ENCODE measurements at places on chromosomes 5 and 9.

GRCh38 chr9:88872192-88872946, 118.9 kb upstream of the S1PR3 start:
- DNase-seq, result no peak

DNA sequence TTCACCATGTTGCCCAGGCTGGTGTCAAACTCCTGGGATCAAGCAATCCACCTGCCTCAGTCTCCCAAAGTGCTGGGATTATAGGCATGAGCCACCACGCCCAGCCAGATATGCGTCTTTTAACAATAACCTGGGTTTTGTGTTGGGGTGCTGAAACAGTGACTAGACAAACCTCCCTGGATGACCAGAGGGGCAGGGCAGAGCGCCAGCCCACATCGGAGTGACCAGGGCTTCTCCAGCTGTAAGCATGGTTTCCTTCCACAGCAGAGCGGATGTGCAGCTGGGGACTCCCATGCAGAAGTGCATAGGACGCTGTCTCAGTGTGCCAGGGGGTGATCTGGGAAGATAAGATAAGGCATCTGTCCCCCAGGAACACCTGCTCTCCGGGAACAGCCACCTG, 244.9 kb downstream of the IRX2 start:
- no peak for DNase-seq

GRCh38 chr5:54720341-54720740, 202.8 kb downstream of the SNX18 start:
- no peak for DNase-seq

GRCh38 chr9:33778700-33779351, 16.5 kb upstream of the PRSS3 start:
- DNase-seq, result peak; percentile 55

GRCh38 chr5:82100303-82101077, 128.7 kb downstream of the ATG10 start:
- DNase-seq, result peak; percentile 13

- no peak for DNase-seq
Observed at GRCh38 chr9:17894501-17895160, 315.8 kb downstream of the SH3GL2 start.

- DNase-seq, result no peak
Observed at GRCh38 chr5:40486437-40487275, 193.1 kb upstream of the PTGER4 start.

DNA sequence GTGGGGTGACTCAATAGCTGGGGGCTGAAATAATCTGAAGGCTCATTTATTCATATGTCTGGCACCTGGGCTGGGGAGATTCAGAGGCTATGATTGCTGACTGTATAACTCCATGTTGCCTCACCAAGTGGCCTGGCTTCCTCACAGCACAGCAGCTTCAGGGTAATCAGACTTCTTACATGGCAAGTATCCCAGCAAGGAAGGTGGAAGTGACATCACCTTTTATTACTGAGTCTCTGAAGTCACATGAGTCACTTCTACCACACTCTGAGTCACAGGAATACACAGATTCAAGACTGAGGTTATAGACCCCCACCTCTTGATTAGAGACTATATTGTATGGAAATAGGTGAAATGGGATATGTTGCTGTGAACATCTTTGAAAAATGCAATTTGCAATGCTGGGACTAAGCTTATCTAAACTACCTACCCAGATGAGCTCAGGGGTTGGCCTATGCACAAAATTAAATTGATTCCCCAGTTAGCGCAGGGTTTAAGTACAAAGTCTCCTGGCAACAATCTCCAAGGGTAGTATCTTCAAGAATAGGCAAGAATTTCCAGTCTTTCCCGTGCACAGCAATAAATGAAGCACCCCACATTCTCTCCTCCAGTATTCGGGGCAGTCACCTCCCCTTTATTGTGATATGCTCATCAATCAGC, 553.1 kb downstream of the LRRC70 start:
- no peak for DNase-seq

GRCh38 chr9:87039809-87040392, 92.6 kb upstream of the GAS1 start:
- DNase-seq, result no peak

- no peak for DNase-seq
Observed at GRCh38 chr5:60636644-60637043, 63.3 kb downstream of the DEPDC1B start.

DNA sequence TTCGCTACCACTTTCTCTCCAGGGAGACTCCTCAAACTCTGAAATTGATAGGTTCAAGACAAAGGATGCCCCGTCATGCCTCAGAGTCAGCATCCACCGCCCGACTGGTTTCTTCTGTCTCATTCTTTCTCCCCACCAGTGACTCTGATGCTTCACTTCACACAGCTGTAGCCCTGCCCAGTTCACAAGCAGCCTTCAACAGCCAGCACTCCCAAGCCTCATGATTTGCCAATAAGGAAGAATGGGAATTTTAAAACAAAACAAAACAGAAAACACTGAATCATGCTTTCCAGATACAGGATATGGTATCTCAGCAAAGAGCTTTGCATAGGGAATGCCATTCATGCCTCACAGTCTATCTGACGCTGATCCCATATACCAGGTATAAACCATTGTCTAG, 371.2 kb upstream of the RORB start:
- DNase-seq, result no peak

GRCh38 chr9:98978231-98978681, 34.5 kb downstream of the COL15A1 start:
- DNase-seq, result no peak

- no peak for DNase-seq
Observed at GRCh38 chr5:40409601-40410000, 270.1 kb upstream of the PTGER4 start.

GRCh38 chr5:33936004-33936380, 194 bp upstream of the RXFP3 start:
- peak; percentile 87 for DNase-seq

DNA sequence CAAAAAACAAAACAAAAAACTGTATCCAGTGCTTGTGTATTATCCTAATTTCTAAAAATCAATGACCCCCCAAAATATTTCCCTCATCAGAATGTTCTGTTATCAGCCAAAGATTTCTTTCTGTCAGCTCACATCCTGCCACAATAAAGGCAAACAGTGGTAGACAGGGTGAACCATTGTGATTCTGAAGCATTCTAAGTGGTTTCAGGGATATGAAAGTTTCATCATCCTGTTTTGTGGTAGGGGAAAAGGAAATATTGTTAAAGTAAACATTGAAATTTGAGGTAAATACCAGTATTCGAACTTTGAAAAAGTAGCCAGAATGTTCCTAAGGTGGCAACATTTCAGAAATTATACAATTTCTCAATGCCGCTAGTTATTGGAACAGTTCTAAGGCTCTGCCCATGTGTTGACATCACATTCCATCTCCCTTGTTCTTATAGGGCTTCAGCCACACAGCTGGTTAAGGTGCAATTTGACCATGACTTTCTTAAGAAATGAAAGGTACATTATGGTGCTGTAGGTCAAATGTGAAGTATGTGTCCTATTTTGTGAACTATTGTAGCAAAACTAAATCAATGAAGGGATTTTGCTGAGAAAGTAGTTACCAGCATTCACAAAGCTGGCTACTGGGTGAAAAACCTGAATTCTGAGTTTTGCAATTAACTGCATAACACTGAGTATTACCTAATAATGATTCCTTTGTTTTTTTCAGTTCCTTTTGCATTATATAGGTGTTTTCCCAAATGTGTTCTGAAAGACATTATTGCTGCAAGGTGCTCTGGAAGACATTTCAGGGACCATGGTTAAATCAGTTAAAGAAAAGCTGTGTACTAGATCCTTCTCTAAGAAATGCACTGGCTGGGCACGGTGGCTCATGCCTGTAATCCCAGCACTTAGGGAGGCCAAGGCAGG, 107.6 kb upstream of the RASGRF2 start:
- DNase-seq, result no peak

- no peak for DNase-seq
Observed at GRCh38 chr5:170493028-170493820, 10.6 kb upstream of the KCNIP1 start.

- no peak for DNase-seq
Observed at GRCh38 chr9:18688581-18689565, 214.9 kb downstream of the ADAMTSL1 start.

DNA sequence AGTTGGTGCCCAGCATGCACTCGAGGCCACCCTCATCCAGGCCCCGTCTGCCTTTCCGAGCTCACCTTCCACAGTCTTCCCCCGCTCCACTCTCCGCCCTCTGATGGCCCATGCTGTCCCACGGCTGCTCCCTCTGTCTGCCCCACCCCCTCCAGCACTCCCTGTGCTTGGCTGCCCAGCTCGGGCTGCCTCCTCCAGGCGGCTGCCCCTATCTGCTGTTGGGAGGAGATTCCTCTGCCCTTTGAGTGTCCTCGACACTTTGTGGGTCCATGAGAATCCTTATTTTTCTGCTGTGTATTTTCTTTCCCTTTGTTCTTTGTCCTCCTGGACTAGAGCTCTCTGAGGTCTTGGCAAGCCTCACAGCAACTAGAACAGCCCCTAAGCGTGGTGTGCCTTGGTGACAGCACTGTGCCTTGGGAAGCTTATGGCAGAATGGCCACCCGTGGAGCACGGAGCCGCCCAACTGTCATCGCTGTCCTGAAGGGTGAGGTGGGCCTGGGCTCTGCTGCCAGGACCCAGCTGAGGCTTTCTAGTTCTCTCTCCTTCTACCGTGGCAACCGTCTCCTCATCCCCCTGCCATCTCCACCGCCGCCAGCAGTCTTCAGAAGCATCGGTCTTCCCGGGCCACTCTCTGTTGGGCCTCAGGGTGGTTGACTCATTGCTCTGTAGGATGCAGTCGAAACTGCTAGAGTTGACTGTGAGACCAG, 5.2 kb downstream of the NTMT1 start:
- DNase-seq, result no peak

GRCh38 chr5:135713161-135713915, 121.1 kb upstream of the SLC25A48 start:
- DNase-seq, result no peak

- DNase-seq, result no peak
Observed at GRCh38 chr5:168137265-168137664, 154.2 kb upstream of the WWC1 start.

GRCh38 chr5:139951296-139951924, 91.7 kb downstream of the NRG2 start:
- no peak for DNase-seq

GRCh38 chr5:33827885-33828284, 63.9 kb downstream of the ADAMTS12 start:
- no peak for DNase-seq

DNA sequence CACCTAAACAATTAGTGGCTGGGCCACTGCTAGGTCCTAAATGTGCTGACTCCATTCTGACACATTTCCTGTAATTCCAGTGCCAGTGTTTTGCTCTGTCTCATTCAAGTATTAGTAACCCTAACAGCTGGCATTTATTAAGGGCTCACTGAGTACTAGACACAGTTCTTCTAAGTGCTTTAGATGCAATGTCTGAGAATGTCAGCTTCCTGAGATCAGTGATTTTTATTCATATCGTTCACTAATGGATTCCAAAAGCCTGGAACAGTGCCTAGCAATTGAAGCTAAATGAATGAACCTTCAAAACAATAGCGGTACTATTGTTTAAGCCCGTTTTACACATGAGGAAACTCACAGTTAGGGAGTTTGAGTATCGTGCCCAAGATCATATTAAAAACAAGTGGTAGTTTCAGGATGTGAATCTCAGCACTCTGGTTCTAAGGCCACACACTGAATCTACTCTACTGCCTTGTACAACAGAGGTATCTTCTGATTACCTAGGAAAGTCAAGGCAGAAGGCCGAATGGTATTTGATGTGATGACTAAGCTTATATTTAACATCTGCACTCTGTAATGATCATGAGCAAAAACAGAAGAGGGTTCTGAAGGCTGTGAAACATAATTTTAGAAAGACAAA, 304.0 kb downstream of the PJA2 start:
- no peak for DNase-seq

DNA sequence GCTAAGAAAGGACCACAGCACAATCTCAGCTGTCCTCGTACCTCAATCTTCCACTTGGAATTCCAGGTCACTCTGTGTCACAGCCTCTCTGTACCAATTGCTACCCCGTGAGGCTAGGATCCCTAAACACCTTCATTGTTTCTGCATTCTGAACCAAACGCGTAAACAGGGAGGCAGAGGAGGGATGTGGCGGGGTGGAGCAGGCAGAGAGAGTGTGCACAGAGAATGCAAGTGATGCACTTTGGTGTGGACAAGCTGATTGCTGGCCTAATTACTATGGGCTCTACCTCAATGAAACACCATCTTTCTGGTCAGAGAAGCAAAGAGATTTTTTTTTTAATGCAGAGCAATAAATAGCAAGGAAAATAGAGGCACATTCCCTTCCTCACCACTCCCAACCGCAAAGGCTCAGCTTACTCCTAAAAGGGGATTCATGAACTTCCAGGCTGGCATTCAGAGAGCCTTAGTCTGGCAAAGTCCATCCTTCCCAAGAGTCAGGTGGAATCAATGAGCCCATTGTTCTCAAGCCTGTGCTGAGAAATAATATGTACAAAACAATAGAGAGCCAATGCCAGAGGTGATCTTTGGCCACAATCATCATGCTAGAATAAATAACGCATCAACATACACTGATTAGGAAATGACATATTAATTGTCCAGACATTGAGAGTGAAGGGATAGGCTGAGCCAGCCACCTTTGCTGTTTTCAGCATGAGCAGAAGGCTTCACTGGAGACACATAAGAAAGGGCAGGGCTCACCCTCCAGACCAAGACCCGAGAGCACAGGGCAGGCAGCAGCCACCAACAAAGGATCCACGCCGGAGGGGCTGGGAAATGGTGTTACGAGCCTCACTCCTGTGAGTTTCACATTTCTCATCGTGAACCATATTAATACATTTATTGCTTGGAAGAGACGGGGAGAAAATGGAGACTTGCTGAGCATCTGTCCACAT, 278.8 kb downstream of the ENC1 start:
- DNase-seq, result no peak

- no peak for DNase-seq
Observed at GRCh38 chr9:93122721-93123221, 11.3 kb downstream of the NINJ1 start.

DNA sequence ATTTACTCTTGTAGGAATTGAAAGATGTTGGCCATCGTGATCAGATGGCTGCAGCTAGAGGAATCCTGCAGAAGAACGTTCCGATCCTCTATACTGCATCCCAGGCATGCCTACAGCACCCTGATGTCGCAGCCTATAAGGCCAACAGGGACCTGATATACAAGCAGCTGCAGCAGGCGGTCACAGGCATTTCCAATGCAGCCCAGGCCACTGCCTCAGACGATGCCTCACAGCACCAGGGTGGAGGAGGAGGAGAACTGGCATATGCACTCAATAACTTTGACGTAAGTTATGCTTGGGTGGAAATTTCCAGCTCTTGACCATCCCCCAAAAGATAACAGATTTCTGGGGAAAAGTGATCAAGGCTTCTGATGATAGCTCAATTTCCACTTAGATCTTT, 50.6 kb downstream of the LRRTM2 start:
- no peak for DNase-seq

GRCh38 chr5:147906326-147907095, at the start of gene C5orf46:
TSS of gene C5orf46 (minus strand) at chr5:147906538. CDS start at chr5:147906501, 37 bp downstream.
- no peak for DNase-seq

- DNase-seq, result no peak
Observed at GRCh38 chr5:162911873-162912272, 525.5 kb upstream of the CCNG1 start.

Data from WTC11 (cell line).